ENCODE measurements at places on chromosomes 11 and 22. TPM values are rescaled to one million over a fixed set of nuclear protein-coding genes. Genes with fewer than 3 reads are reported as not detected.

Gene BTG4
- total RNA-seq = not detected

GRCh38 chr11:126345759-126346585, 9.5 kb upstream of the ST3GAL4 start:
- no peak overlapping the region for H3K4me3 ChIP-seq
- no peaks in the 10 kb centered on the region for H3K27me3 ChIP-seq
- H3K36me3 ChIP-seq = peaks cover 3% of the 10 kb centered on the region
- peak overlapping the region; percentile 34 for H3K27ac ChIP-seq

- no peaks in the 10 kb centered on the region for H3K4me1 ChIP-seq
- H3K36me3 ChIP-seq = no peaks in the 10 kb centered on the region
- DNase-seq = peak; percentile 27
- no peak overlapping the region for H3K27ac ChIP-seq
- H3K4me3 ChIP-seq = no peak overlapping the region
Measured at GRCh38 chr11:1218256-1218787, 4.5 kb upstream of the MUC5B start.

Gene CNIH2
- 3.8 TPM for total RNA-seq

Gene KRTAP5-11
- total RNA-seq = 1.6 TPM

GRCh38 chr11:86160541-86161149, 83.9 kb upstream of the EED start:
- H3K36me3 ChIP-seq = no peaks in the 10 kb centered on the region
- H3K4me1 ChIP-seq = peaks cover 13% of the 10 kb centered on the region
- no peaks in the 10 kb centered on the region for H3K27me3 ChIP-seq
- no peak for DNase-seq

GRCh38 chr11:30216534-30216933, 14.3 kb upstream of the FSHB start:
- H3K27ac ChIP-seq = no peak overlapping the region
- H3K4me3 ChIP-seq = no peak overlapping the region

DNA sequence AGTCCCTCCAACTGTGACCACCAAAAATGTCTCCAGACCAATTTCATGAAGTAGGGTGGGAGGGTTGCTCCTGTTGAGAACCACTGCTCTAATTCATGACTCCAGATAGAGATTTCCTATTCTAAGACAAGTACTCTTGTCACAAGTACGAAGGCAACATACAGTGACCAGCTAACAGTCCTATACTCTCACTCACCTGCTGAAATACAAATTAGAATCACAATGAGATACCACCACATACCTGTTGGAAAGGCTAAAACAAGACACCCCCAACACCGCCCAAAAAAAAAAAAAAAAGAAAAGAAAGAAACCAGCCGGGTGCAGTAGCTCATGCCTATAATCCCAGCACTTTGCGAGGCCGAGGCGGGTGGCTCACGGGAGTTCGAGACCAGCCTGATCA, 310.5 kb downstream of the SWAP70 start:
- H3K27me3 ChIP-seq = no peaks in the 10 kb centered on the region
- H3K36me3 ChIP-seq = peaks cover 5% of the 10 kb centered on the region
- H3K4me3 ChIP-seq = no peak overlapping the region
- H3K27ac ChIP-seq = no peak overlapping the region
- H3K4me1 ChIP-seq = no peaks in the 10 kb centered on the region

DNA sequence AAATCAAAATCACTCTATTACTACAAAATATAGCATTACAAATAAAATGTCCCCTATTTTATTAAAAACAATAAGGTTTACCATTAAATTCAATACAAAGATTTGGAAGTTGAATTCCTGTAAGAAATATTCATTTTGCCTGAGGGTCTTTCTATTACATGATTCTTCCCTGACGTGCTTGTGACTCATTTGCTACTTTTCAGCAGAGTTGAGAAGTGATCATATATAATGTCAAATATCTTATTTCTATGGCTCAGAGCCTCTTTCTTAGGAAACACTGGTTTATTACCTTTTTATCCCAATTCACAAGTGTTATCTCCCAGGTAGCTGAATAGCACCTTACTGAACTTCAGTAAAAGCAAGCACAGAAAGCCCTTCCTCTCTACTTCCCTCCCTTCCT, 65.2 kb upstream of the CNTN5 start:
- no peak for DNase-seq
- no peak overlapping the region for H3K4me3 ChIP-seq
- H3K4me1 ChIP-seq = no peaks in the 10 kb centered on the region
- no peaks in the 10 kb centered on the region for H3K27me3 ChIP-seq

- DNase-seq = peak; percentile 24
- no peak overlapping the region for H3K4me3 ChIP-seq
- no peaks in the 10 kb centered on the region for H3K36me3 ChIP-seq
- no peaks in the 10 kb centered on the region for H3K4me1 ChIP-seq
- H3K27me3 ChIP-seq = no peaks in the 10 kb centered on the region
Measured at GRCh38 chr11:120571476-120571875, 59.9 kb downstream of the GRIK4 start.

Gene ASCL2
- total RNA-seq = not detected

Gene SCGB1C1
- total RNA-seq = not detected

DNA sequence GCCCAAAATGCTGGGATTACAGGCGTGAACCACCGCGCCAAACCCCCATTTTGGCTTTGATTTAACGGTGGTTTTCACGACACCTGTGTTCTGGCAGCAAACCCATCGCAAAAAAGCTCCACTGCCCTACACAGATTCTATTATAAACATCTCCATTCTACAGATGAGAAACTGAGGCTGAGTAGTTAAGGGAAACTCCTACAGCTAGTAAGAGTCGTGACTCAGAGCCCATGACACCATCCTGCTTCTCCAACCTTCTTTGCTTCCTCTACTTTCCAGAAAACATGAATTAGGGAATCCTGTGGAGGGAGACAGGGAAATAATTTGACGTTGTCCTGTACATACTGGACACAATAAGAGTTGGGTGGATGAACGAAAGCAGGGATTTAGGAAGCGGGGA, 429 bp upstream of the SNX15 start:
- H3K27me3 ChIP-seq = no peaks in the 10 kb centered on the region
- H3K4me3 ChIP-seq = peak overlapping the region; percentile 83
- H3K4me1 ChIP-seq = no peaks in the 10 kb centered on the region
- no peak for DNase-seq
- no peaks in the 10 kb centered on the region for H3K36me3 ChIP-seq
- H3K27ac ChIP-seq = no peak overlapping the region

GRCh38 chr11:106187860-106188456, 110.5 kb downstream of the AASDHPPT start:
- no peaks in the 10 kb centered on the region for H3K4me1 ChIP-seq
- H3K4me3 ChIP-seq = no peak overlapping the region
- no peaks in the 10 kb centered on the region for H3K27me3 ChIP-seq
- no peak overlapping the region for H3K27ac ChIP-seq

Gene CATSPERZ
- not detected for total RNA-seq

Gene SHISAL1
- total RNA-seq = 0.36 TPM

Gene PHOX2A
- total RNA-seq = 0.31 TPM

Gene TMEM191C
- 3.0 TPM for total RNA-seq

Gene BIRC3
- total RNA-seq = 0.07 TPM

Gene LRRC55
- 0.04 TPM for total RNA-seq

DNA sequence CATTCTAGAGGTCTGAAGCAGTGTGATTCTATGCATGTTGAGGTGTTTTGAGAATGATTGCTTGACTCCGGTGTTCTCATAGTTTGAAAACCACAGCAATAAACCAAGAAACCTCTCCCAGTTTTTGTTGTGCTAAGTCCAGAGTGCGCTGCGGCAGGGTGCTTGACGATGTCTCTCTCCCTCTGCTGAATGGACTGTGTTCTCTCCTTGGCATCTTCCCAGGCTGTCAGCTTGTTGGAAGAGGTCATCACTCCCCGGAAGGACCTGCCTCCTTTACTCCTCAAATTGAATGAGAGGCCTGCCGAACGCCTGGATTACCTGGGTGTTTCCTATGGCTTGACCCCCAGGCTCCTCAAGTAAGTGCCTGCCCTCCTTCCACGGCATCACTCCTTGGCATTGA, 31.0 kb downstream of the NAT10 start:
- no peaks in the 10 kb centered on the region for H3K4me1 ChIP-seq
- peaks cover 82% of the 10 kb centered on the region for H3K36me3 ChIP-seq
- no peak overlapping the region for H3K4me3 ChIP-seq
- no peak for DNase-seq
- H3K27me3 ChIP-seq = no peaks in the 10 kb centered on the region

DNA sequence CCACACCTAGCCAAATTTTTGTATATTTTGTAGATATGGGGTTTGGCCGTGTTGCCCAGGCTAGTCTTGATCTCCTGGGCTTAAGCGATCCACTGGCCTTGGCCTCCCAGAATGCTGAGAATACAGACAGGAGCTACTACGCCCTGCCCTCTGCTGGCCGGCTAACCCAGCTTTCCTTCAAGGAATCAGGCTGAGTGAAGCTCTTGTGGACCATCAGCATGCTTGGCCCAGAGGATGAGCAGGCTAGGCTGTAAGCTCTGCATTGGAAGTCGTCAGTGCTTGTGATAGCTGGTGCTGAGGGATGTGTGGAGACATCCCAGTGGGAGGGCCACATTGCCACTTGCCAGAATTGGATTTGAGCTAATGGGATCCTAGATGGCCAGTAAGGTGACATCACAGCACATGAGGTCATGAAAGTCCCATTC, 60.6 kb downstream of the MED15 start:
- H3K4me1 ChIP-seq = no peaks in the 10 kb centered on the region
- H3K4me3 ChIP-seq = no peak overlapping the region
- H3K27ac ChIP-seq = no peak overlapping the region
- H3K27me3 ChIP-seq = no peaks in the 10 kb centered on the region
- H3K36me3 ChIP-seq = peaks cover 79% of the 10 kb centered on the region

GRCh38 chr11:123601136-123601535, 53.3 kb downstream of the SCN3B start:
- H3K4me3 ChIP-seq = no peak overlapping the region
- H3K4me1 ChIP-seq = no peaks in the 10 kb centered on the region
- no peak for DNase-seq
- peaks cover 93% of the 10 kb centered on the region for H3K36me3 ChIP-seq

DNA sequence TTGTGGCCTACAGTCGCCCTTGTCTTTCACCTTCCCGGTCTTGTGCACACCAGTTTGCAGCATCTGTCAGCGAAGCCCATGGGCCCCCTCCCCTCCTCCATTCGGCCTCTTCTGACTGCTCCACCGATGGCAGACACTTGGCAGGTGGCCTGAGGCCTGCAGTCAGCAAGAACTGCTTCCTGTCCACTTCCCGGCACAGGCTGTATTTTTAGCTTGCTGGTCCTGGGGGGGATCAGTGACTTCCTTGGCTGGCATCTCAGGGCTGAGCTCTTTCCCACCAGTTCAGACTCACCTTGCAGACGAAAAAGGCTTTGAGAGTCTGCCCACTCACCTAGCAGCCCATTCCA, 106.4 kb downstream of the SYN3 start:
- no peak for DNase-seq

- peak within 1 kb of the TSS; percentile 66 for H3K4me3 ChIP-seq
- no peaks in the 10 kb centered on the region for H3K4me1 ChIP-seq
- H3K27me3 ChIP-seq = peaks cover 38% of the 10 kb centered on the region
- peak; percentile 88 for DNase-seq
Measured at GRCh38 chr22:43891360-43892182, at the start of gene PNPLA5. TSS of gene PNPLA5 (minus strand) at chr22:43892013. CDS start at chr22:43891880, 133 bp downstream.

DNA sequence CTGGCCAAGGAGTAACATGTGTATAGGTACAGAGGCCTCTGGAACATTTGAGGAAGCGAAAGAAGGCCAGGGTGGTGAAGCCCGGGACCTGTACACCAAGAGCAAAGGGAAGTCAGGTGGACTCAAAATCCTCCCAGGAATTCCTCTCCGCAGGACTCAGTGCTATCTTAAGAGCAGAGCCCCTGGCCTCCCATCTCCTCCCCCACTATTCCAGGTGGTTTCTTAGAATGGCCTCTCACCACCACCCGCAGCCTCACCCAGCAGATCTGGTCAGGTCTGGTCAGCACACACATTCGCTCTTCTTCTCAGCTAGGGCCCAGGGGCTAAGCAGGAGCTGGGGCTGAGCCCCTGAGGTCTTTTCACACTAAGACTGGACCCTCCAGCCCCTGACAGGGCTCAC, 59.1 kb downstream of the SCGB1A1 start:
- H3K4me1 ChIP-seq = peaks cover 11% of the 10 kb centered on the region
- no peak overlapping the region for H3K4me3 ChIP-seq
- H3K27ac ChIP-seq = no peak overlapping the region
- peak; percentile 74 for DNase-seq

Gene GTSE1
- total RNA-seq = 59.5 TPM

Measured in endodermal cell (in vitro differentiated cells).